NCI-H510A treated with DMSO at 0.1 percent for 48 hours (cell line): ENCODE measurements at places on chromosomes 3 and 15.

DNA sequence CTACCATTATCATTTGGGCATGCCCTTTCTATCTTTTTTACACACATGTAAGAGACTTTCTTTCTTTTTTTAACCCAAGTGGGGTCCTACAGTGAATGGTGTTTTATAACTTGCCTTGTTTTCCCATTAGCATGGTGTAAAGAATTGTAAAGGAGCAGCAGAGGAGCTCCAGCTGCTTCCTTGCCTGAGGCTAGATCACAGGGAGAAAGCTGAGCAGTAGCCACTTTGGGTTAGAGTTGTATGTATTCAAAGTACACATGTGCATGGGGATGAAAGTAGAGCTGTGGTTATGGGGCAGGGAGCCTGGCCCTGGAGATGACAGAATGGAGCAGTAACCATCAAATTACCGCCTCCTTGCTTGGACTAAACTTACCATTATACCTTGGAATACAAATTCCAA is 231.1 kb upstream of the PDZRN3 start:
- DNase-seq, result no peak

GRCh38 chr15:84741121-84741520 is 7.3 kb upstream of the ZNF592 start:
- DNase-seq, result no peak

GRCh38 chr3:182954553-182955235 is 25.6 kb downstream of the DCUN1D1 start:
- no peak for DNase-seq

- DNase-seq, result no peak
These were observed 12.3 kb downstream of the LIPC start for GRCh38 chr15:58444056-58444455.

DNA sequence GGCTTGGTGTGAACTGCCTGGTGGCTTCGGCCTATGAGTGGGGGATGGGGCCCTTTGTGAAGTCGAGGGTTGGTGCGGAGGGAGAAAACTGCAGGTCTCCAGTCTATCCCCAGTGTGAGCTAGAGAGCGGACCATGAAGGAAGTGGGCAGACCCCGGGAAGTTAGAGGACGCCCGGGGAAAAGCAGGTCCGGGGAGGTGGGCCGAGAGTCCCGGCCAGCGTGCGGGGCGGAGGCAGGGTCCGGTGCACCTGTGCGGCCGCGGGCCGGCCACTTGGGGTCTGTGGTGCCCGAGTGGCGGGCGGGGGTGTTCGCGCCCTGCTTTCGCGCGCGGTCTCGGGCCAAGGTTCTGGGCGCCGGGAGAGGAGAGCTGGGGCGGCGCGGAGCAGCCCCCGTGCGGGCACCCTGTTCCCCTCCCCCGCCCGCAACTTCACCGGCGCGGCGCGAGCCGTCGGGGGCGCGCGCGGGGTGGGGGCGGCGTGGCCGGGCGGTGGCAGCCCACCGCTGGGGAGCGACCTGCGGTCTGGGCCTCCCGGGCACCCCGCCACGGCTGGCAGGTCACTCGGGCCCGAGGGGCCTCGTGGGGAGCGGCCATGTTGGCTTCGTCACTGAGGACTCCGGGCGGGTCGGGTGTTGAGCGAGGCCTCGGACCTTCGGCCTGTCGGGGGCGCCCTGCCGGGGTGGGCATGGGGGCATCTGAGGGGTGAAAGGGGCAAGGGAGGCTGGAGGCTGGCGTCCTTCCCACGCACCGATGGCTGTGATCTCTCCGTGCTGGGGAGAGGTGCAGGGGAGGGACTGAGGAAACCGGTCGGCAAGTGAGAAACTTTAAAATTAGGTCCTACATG is 4.8 kb downstream of the UBE2E1 start:
- no peak for DNase-seq
